GM12878 (cell line): ENCODE measurements at places on chromosomes 5 and 9. TPM values are rescaled to one million over a fixed set of nuclear protein-coding genes. Genes with fewer than 3 reads are reported as not detected.

Gene ENHO
- total RNA-seq = not detected in 2 replicates

Gene PCDHGB1
- total RNA-seq = 0.16 and 0.21 TPM in 2 replicates

Gene ADRA1B
- not detected in 2 replicates for total RNA-seq

Gene IFNA21
- not detected in 2 replicates for total RNA-seq

Gene HNRNPH1
- 603 and 690 TPM in 2 replicates for total RNA-seq

Gene HMHB1
- total RNA-seq = 3.0 and 3.6 TPM in 2 replicates

Gene NR2F1-AS1
- total RNA-seq = 0.19 and 0.62 TPM in 2 replicates

Gene OR4F3
- total RNA-seq = not detected in 2 replicates
